ENCODE measurements at places on chromosomes 5 and 9.

DNA sequence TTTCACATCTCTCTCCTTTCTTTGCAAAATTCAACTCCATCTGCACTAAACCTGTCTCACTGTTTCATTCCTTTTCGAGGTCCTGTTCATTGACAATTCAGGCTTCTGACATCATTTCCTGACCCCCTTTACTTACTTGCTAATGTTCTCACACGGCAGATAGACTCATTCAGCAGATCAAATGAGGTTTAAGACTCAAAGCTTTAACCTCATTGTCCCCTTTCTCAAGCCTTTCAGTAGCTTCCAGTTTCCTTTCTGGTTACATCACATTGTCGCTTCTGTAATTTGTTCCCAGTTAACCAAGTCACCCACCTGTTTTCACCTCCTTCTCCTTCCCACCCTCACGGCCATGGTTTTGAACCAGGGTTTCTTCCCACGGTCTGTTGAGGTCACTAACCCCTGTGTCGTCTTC, 143.4 kb upstream of the OTULINL start:
- DNase-seq, result no peak

GRCh38 chr5:98004463-98004862, 769.0 kb upstream of the RGMB start:
- no peak for DNase-seq

- no peak for DNase-seq
Measured at GRCh38 chr9:84874596-84874995, 205.1 kb downstream of the NTRK2 start.

- no peak for DNase-seq
Measured at GRCh38 chr5:131538177-131538593, 96.8 kb downstream of the RAPGEF6 start.

DNA sequence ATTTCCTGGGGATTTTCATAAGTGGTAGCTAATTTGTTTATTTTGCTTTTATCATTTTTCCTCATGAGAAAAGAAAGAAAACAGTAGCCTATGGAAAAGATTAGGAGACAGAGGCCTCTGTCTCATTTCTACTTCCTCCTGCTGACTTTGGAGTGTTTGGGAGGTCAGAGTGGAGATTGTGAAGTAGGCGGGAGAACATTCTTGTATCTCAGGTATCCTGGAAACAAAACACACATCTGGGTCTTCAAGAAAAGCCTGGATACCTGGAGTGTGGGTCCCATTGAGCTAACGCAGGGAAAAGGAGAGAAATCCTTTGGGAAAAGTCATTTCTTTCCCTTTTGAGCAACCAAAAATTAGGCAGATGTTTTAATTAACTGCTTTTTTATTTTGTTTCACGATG, 161.5 kb upstream of the DMAC1 start:
- no peak for DNase-seq

DNA sequence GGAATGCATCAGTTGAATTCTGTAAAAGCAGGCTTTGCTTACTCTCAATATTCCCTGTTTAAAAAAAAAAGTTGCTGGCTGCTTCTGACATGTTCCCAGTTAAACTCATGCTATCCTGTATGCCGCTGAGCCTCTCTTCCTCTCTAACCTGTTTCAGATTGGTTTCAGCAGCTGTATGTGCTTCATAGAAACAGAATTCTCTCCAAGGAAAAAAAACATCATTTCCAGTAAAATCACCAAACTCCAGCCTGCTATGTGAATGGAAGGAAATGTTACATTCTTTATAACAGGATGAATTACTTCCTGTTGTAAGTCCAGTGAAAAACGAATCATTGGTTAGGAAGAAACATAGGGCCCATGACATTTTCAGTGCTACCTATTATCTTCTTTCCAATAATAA, 25.7 kb upstream of the KCNV2 start:
- DNase-seq, result no peak
